ENCODE measurements at places on chromosomes 3 and 15.

GRCh38 chr15:35118960-35119359, 33.9 kb upstream of the NANOGP8 start:
- no peak for DNase-seq

DNA sequence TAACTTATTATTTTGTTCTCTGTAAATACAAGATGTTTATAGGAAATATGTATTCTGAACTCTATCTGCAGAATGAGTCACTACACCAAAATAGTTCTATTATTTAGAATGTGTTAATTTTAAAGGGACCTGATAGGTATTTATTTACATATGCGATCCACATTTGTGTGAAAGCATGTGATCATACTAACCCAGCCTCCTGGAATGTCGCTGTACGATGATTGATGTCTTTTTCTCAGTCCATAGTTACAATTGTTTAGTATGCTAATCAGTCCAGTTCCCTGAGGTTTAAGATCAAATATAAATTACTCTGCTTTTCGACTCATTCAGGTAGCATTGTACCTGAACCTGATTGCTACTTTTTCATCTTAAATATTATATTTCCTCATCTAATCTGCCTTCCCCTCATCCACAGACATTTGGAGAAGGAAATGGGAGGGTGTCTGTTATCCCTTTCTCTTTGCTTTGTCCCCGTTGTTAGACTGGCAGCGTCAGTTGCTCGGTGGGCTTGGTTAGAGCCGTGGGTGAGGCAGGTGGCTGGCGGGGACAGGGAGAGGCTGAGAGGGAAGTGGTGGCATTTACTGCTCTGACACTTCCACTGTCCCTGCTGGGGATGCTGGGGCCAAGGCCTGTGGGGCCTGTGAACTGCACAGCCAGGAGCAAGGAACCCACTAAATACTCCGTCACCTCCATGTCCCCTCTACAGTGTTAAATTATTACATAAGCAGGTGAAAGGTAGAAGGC, 27.8 kb upstream of the NR2E3 start:
- DNase-seq = no peak

GRCh38 chr3:98956008-98956407, 54.5 kb upstream of the DCBLD2 start:
- no peak for DNase-seq

DNA sequence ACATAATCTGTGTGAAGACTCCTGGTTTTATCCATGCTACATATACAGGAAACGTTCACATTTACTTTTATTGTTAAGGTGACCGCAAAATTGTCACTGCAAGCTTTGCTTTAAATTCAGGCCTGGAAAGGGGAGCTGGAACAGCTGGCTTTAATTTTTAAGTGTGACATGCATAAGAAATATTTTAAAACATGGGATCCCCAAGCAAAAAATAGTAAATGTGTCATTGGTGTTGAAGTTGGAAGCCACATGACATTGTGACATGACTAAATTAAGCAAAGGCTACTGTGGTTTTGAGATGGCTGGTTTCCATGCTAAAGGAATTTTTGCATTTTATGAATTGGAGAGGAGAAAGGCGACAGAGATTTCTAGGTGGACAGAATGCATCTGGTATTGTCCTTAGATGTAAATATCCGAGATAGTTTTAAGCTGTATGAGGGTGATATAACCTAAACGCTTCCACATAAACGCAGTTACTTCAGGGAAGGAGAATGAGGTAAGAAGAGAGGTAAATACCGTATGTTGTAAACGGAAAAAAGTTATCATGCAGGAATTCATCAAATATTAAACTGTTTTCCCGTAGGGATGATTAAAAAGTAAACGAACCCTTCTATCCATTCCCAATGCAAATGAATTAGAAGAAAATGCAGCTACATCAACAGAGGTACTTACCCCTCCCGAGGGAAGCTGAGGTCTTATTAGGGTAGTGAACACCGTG, 927 bp upstream of the FYTTD1 start:
- no peak for DNase-seq

DNA sequence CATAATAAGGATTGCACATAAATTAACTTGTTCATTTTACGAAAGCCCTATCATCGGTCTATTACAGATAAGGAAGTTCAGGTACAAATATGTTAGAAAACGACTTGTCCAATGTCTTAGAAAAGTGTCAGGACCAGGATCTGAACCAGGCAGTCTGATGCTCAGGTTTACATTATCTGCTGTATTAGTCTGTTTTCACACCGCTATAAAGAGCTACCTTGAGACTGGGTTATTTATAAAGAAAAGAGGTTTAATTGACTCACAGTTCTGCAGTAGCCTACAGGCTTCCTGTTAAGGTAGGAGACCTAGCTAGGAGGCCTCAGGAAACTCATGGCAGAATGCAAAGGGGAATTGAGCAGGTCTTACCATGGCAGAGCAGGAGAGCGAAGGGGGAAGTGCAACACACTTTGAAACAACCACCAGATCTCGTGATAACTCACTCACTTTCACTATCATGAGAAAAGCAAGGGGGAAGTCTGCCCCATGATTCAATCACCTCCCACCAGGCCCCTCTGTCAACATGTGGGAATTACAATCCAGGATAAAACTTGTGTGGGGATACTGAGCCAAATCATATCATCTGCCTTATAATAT, 45.8 kb upstream of the GOLIM4 start:
- DNase-seq = no peak

DNA sequence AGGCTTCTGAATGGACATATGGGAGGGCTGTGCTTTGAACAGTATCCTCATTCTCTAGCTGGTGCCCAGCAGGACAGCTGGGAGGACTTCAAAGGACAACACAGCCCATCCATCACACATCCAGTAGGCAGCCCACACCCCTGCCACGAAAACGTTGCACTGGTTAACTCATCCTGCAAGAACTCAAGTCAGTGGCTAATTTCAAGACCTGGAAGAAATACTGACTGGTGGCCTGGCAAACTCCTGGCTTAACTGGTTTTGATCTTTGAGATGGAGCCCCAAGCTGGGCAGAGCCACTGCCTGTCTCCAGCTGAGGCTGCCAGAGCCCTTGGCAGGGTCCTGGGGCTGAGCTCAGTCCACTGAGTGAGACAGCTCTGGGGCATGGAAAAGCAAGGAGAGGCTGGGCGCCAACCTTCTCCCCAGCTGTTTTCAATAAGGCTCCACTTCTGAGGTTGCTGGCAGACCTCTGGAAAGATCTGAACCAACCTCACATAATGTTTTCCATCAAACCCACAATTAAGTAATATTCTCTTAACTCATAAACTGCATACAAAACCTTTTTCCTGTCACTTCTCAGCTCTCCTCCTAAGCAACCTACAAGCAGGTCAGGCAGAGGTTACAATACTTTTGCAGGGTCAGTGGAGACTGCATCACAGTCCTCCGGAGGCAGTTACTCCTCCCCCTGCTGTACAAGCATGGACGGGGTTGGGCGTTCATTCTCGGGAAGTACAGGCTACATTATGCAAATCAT, 110.3 kb downstream of the MYLK start:
- DNase-seq = no peak

DNA sequence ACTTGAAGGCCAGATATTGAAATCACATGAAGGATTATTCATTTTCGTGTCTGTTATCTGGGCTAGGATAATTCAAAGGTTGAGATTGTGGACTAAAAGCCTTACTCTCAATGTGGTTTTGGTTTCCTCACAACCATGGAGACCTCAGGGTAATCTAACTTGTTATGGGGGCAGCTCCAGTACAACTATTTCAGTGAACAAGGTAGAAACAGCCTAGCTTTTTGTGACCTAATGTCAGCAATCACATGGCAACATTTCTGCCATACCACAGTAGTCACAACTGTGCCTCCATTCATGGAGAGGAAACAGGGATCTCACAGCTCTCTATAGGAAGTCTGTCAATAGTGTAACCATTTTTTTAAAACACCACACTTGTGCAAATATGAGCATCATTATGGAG, 62.4 kb upstream of the RARB start:
- DNase-seq = no peak

DNA sequence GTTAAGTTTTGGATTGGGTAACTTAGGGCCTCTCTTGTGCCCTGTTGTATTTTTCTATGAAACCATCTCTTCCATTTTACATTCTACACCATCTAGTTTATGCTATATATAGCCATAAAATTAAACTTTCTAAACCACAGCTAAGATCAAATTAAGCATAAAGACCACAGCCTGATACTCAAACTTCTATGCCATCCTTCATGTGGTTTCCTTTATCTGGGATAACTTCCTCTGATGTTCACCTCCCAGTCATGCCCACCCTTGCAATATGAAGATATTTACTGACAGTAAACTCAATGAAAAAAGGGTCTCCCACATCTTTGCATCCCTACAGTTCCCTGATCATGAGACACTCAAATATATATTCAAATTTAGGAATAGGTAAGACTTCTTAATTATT, 4.2 kb downstream of the SELENOK start:
- DNase-seq = peak; percentile 15

- DNase-seq = no peak
These were observed 337.9 kb upstream of the KCNMB2 start for GRCh38 chr3:178198329-178198728.

GRCh38 chr3:128070898-128071591, 18.8 kb downstream of the SEC61A1 start:
- DNase-seq = no peak

- no peak for DNase-seq
These were observed 89.6 kb downstream of the AAGAB start for GRCh38 chr15:67164811-67165253.

DNA sequence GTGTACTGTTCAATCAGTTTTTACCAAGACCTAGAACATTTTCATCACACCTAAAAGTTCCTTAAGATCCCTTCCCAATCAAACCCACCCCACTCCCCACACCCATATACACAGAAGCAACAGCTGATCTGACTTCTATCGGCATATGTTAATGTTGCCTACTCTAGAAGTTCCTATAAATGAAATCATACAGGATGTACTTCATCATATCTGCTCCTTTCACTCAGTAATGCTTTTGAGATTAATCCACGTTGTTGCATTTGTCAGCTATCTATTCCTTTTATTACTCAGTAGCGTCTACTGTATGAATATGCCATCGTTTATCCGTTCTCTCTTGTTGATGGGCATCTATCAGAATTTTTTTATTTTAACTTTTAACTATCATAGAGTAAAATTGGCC, 14.3 kb upstream of the FILIP1L start:
- no peak for DNase-seq

- no peak for DNase-seq
These were observed 15.2 kb downstream of the CA12 start for GRCh38 chr15:63366451-63366850.

DNA sequence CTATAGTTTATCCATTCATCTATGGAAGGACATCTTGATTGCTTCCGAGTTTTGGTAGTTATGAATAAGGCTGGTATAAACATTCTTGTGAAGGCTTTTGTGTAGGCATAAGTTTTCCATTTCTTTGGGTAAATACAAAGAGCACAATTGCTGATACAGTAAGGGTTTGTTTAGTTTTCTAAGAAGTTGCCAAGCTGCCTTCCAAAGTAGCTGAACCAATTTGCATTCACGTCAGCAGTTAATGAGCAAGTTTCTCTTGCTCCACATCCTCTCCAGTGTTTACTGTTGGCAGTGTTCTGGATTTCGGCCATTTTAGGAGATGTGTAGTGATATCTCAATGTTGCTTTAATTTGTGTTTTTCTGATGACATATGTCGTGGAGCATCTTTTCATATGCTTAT, 34.2 kb downstream of the GABRA5 start:
- no peak for DNase-seq

Measured in CD4-positive, alpha-beta T cell treated with Interleukin-17A for 1 hour (primary cell).